ENCODE measurements at places on chromosomes 16 and 17. TPM values are rescaled to one million over a fixed set of nuclear protein-coding genes. Genes with fewer than 3 reads are reported as not detected.
A peak's percentile ranks its signal among the peaks of the same experiment; 100 is the strongest.

The HNF1B gene
- 7.0 TPM for total RNA-seq

The CCDC154 gene
- total RNA-seq, result not detected

The UMOD gene
- total RNA-seq, result 1.5 TPM

The RHBDL1 gene
- total RNA-seq, result 4.9 TPM

The SALL1 gene
- total RNA-seq, result 4.8 TPM

The KRT33B gene
- total RNA-seq, result not detected

The OTOP2 gene
- 0.85 TPM for total RNA-seq

GRCh38 chr17:78798695-78799559, 16.9 kb upstream of the CYTH1 start:
- H3K27me3 ChIP-seq, result no peaks in the 10 kb centered on the region
- H3K4me1 ChIP-seq, result peaks cover 12% of the 10 kb centered on the region
- no peak overlapping the region for H3K4me3 ChIP-seq
- DNase-seq, result peak; percentile 32

DNA sequence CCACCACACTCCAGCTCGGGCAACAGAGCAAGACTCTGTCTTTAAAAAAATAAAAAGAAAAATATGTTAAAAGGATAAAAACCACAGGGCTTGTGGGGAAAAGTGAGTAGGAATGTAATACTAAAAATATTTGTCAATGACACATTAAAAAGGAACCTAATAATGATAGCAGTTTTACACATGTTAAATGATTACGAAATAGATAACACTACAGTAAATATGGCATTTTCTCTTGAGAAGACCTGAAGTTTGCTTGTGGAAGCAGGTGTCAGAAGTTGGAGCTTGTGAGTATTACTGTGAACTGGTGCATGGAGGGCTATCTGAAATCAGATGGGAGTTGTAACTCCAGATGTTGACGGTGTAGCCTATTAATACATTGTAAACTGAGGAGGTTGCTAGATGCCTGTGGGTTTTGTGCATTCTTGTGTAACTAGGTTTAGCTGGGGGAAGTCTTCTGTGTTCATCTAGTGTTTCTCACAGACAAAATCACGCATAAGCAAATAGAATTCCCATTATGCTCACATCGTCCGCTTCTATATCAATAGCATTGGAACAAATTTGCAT, 44.2 kb upstream of the CLEC18A start:
- H3K4me3 ChIP-seq, result no peak overlapping the region
- no peaks in the 10 kb centered on the region for H3K36me3 ChIP-seq
- H3K4me1 ChIP-seq, result peaks cover 3% of the 10 kb centered on the region
- H3K27me3 ChIP-seq, result no peaks in the 10 kb centered on the region
- H3K27ac ChIP-seq, result no peak overlapping the region
- DNase-seq, result no peak

DNA sequence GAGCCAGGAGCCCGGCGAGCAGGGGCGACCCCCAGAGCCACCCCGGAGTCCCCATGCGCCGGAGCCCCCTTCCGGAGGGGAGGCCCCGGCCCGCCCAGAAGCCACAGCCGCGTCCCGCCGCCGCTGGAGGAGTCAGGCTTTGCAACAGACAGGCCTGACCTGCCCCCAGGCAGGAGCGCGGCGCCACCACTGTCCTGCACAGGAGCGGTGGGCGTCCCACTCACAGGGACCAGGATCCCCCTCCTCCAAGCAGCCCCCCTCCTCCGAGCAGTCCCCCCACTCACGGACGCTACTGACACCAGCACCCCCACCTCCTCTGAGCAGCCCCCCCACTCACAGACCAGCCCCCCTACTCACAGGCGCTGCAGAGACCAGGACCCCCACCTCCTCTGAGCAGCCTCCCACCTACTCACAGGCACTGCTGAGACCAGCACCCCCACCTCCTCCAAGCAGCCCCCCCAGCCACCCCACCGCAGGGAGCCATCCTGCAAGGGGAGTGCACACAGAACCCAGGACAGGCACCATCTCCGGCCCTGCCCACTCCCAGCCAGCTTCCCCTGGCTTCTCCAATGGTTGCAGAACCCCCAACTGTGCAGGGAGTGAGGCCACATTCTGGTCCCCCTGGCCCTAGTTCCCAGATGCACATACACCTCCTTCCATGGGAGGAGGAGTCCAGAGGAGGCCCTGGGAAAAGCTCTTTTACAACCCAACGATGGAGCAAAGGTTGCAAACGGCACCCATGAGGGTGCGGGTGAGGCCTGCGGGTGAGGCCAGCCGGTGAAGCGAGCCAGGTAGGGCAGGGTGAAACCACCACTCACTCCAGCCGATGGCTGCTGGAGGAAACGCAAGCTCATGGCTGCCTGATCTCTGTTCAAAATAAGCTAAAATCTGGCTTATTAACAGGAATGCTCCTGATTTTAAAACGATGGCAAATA, 69.9 kb downstream of the ABR start:
- peaks cover 9% of the 10 kb centered on the region for H3K4me1 ChIP-seq
- no peaks in the 10 kb centered on the region for H3K36me3 ChIP-seq
- no peaks in the 10 kb centered on the region for H3K27me3 ChIP-seq
- peak overlapping the region; percentile 85 for H3K27ac ChIP-seq

- no peaks in the 10 kb centered on the region for H3K4me1 ChIP-seq
- peaks cover 25% of the 10 kb centered on the region for H3K27me3 ChIP-seq
Observed at GRCh38 chr17:36825113-36825512, 112.2 kb upstream of the LHX1 start.

GRCh38 chr17:47687748-47688147, 6.2 kb upstream of the TBKBP1 start:
- no peak for DNase-seq
- no peaks in the 10 kb centered on the region for H3K4me1 ChIP-seq
- H3K27me3 ChIP-seq, result no peaks in the 10 kb centered on the region
- no peak overlapping the region for H3K27ac ChIP-seq

- H3K4me1 ChIP-seq, result no peaks in the 10 kb centered on the region
- H3K36me3 ChIP-seq, result no peaks in the 10 kb centered on the region
- no peaks in the 10 kb centered on the region for H3K27me3 ChIP-seq
- DNase-seq, result no peak
- H3K4me3 ChIP-seq, result no peak overlapping the region
Observed at GRCh38 chr17:80829166-80829813, 162.4 kb upstream of the CHMP6 start.

DNA sequence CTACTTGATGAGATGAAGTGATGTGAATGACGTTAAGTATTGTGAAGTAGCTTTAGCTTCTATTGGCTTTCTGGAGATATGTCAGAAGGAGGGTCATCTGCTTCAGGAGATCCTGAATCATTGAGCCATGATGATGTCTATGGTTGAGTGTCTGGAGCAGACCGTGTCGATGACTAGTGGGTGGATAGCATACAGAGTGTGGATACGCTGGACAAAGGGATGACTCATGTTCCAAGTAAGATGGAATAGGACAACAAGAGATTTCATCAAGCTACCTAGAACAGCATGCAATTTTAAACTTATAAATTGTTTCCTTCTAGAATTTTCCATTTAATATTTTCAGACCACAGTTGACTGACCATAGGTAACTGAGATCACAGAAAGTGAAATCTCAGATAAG, 116.1 kb upstream of the RBBP6 start:
- no peak for DNase-seq
- no peaks in the 10 kb centered on the region for H3K36me3 ChIP-seq
- H3K27ac ChIP-seq, result no peak overlapping the region
- no peaks in the 10 kb centered on the region for H3K4me1 ChIP-seq

DNA sequence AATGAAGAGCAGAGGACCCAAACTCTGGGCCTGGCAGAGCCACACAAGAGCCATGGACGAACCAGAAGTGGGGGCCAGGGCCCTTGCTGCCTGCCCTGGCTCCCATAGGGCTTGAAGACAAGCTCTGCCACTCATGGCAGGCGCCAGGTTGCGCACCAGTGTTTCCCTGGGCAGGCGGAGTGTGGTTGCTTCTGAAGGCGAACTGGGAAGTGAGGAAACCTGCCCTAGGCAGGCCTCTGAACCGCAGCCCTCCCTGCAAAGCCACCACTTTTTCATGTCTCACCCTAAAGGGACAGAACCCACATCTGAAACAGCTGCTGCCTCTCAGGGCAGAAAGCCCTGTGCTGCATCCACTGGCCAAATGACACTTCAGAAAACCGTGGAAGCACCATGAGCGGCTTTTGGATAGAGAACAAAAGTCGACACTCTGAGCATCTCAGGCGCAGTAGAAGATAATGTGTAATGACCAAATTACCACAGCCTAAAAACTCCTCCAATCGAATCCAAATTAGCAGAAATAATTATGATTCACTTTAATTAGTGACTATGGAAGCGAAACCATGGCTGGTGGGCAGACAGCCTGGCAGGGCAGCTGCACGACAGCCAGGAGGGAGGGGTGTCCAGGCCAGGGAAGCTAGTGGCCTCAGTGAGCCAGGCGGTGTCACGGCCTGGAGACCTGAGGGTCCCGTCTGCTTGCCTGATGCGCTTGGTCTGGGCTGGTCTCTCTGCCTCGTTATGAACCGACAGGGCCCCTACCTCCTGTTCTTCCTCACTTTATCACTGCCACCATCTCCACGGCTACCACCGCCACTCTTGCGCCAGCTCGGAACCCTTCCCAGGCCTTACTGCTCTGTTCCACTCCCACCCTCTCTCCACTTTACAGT, 59.1 kb downstream of the PRMT7 start:
- no peaks in the 10 kb centered on the region for H3K36me3 ChIP-seq
- H3K4me1 ChIP-seq, result no peaks in the 10 kb centered on the region
- no peak overlapping the region for H3K4me3 ChIP-seq
- DNase-seq, result no peak
- H3K27me3 ChIP-seq, result no peaks in the 10 kb centered on the region

GRCh38 chr16:9241177-9241576, 149.7 kb downstream of the HAPSTR1 start:
- H3K4me3 ChIP-seq, result no peak overlapping the region
- H3K4me1 ChIP-seq, result no peaks in the 10 kb centered on the region
- no peak for DNase-seq
- no peak overlapping the region for H3K27ac ChIP-seq
- H3K27me3 ChIP-seq, result no peaks in the 10 kb centered on the region

- peak overlapping the region; percentile 97 for H3K27ac ChIP-seq
- no peaks in the 10 kb centered on the region for H3K36me3 ChIP-seq
Observed at GRCh38 chr17:49363251-49363650, 1.2 kb upstream of the ZNF652 start.

DNA sequence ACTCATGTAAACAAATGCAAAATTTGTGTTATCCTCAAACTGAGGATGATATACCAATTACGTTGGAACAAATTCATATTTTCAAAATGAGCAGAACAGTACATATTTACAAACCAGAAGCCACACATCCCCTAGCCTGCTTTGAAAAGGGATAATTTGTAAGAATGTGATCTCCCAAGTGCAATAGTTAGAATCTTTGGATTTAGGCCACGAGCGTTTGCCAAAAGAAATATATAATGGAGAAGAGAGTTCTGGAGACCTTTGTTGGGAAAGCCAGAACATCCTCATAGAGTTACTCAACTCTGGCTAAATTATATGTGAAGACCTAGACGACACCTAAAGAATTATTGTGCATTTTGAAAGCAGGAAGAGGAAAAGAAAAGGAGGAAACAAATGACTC, 449.3 kb downstream of the KCNJ2 start:
- no peak overlapping the region for H3K27ac ChIP-seq
- H3K36me3 ChIP-seq, result no peaks in the 10 kb centered on the region
- no peaks in the 10 kb centered on the region for H3K4me1 ChIP-seq
- no peaks in the 10 kb centered on the region for H3K27me3 ChIP-seq
- DNase-seq, result no peak

GRCh38 chr16:85699628-85700027, 10.9 kb upstream of the GINS2 start:
- DNase-seq, result no peak
- H3K36me3 ChIP-seq, result no peaks in the 10 kb centered on the region
- no peak overlapping the region for H3K27ac ChIP-seq
- no peaks in the 10 kb centered on the region for H3K4me1 ChIP-seq
- H3K27me3 ChIP-seq, result no peaks in the 10 kb centered on the region
- H3K4me3 ChIP-seq, result no peak overlapping the region

DNA sequence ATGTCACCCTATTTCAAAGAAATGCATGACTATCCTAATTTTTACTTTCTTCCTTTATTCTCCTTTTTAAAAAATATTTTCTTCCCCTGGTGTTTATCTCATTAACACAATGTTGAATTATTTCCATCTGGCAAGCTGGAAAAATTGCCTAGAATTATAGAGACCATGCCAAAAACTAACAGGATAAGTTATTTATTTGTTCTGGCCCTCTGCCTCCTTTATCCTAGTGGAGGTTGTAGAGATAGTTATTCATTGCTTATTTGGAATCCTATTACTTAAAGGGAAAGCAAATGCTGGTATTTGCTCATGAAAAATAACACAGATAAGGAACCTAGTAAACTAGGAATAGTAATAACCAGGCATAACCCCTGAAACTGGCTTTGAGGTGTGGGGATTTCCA, 684.9 kb upstream of the KIF2B start:
- DNase-seq, result no peak
- no peak overlapping the region for H3K4me3 ChIP-seq
- no peaks in the 10 kb centered on the region for H3K27me3 ChIP-seq
- no peaks in the 10 kb centered on the region for H3K4me1 ChIP-seq
- no peaks in the 10 kb centered on the region for H3K36me3 ChIP-seq
- H3K27ac ChIP-seq, result no peak overlapping the region

DNA sequence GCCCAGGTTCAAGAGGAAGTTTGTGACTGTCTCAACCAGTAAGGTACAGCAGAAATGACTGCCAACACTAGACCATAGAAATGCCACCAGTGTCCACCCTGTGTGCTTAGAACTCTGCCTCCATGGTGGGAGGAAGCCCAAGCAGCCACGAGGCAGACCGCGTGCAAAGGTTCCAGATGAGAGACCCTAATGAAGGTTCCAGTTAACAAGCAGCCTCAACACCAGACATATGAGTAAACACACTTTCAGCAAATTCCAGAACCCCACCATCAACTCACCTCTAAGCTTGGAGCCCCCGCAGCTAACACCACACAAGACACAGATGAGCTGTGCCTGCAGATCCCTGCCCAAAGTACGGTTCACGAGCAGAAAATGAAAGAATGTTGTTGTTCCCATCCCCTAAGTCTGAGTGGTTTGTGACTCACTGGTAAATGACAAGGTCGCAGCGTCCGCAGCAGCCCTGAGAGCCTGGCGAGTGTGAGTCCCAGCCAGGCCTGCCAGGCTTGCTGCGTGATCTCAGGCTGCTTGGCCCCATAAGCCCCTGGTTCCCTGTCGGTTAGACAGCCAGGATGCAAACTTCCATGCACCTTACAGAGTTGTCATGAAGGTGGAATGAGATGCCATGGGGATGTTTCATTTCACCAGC, 193.7 kb downstream of the C16orf95 start:
- H3K27ac ChIP-seq, result no peak overlapping the region
- no peaks in the 10 kb centered on the region for H3K27me3 ChIP-seq
- H3K4me1 ChIP-seq, result no peaks in the 10 kb centered on the region
- H3K36me3 ChIP-seq, result no peaks in the 10 kb centered on the region
- DNase-seq, result no peak

DNA sequence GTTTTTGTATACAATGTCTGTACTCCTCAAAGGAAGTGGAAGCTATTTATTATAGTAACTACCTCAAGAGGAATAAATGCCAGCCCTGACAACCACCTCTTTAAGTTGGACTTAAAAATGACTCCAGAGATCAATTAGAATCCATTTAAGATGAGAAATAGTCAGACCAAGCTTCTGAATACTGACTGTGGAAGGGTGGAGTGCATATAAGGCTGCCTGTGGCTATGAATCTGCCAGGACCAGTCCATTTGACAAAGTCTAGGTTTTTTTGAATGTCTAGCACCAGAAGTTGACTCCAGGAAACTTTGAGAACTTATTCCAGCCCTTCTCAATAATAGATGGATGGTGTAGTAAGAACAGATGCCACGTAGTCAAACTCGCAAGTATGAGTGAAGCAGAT, 15.0 kb downstream of the OGFOD1 start:
- H3K27me3 ChIP-seq, result no peaks in the 10 kb centered on the region
- H3K27ac ChIP-seq, result no peak overlapping the region
- H3K4me1 ChIP-seq, result no peaks in the 10 kb centered on the region
- no peak overlapping the region for H3K4me3 ChIP-seq
- no peak for DNase-seq
- no peaks in the 10 kb centered on the region for H3K36me3 ChIP-seq

GRCh38 chr16:1278477-1278876, 22.6 kb downstream of the TPSD1 start:
- H3K27me3 ChIP-seq, result no peaks in the 10 kb centered on the region
- H3K4me1 ChIP-seq, result no peaks in the 10 kb centered on the region
- DNase-seq, result no peak
- no peaks in the 10 kb centered on the region for H3K36me3 ChIP-seq

All from prostate gland (tissue), 2 donors.